ENCODE measurements at places on chromosomes 7 and 10. TPM values are rescaled to one million over a fixed set of nuclear protein-coding genes. Genes with fewer than 3 reads are reported as not detected.

SUGCT gene
- total RNA-seq, result 1.7 TPM

MUC12 gene
- total RNA-seq, result not detected

SPDYE6 gene
- total RNA-seq, result not detected

GIMAP1 gene
- 6.2 TPM for total RNA-seq

PPP1R17 gene
- total RNA-seq, result not detected

HOXA3 gene
- total RNA-seq, result not detected

MARVELD1 gene
- 0.30 TPM for total RNA-seq

DENND11 gene
- 41.9 TPM for total RNA-seq

GPR146 gene
- 5.0 TPM for total RNA-seq

DNA sequence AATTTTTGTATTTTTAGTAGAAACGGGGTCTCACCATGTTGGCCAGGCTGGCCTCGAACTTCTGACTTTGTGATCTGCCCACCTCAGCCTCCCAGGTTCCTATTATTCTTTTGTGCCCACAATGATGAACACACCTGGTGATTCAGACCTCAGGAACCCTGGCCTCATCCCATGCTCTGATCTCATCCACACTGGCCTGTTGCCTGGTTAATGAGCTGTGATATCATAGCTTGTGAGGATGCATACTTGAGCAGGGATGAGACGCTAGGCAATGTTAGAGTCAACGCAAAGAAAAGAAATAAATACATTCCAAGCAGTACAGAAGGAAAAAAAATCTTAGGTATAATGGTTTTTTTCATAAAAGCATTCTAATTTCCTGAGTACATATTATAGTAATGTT lies 82.4 kb upstream of the RNF32 start:
- no peak for DNase-seq

GRCh38 chr10:109960682-109961081 lies 37.4 kb upstream of the XPNPEP1 start:
- no peak for DNase-seq

DNA sequence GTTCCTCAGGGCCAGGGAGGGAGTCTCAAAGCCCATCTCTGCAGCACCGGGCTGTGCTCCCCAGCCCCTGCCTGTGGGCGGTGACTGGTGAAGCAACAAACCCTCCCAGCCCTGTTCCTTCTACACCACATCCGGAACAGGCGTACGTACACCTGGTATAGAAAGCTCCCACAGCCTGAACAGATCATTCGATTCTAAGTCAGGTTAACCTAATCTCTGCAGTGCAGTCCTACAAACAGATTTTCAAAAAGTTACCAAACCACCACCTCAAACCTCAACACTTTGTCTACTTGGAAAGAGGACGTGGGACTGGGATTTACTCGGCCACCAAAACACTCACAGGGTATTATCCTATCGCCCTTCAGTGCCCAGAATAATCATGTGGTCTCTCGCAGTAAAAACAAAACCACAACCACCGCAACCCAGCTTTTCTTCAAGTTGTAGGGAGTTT lies 238.4 kb downstream of the DIP2C start:
- DNase-seq, result peak; percentile 44

- DNase-seq, result no peak
Observed at GRCh38 chr10:14779001-14779651, 4.4 kb upstream of the FAM107B start.

- no peak for DNase-seq
Observed at GRCh38 chr10:1465418-1465911, 271.9 kb downstream of the ADARB2 start.

DNA sequence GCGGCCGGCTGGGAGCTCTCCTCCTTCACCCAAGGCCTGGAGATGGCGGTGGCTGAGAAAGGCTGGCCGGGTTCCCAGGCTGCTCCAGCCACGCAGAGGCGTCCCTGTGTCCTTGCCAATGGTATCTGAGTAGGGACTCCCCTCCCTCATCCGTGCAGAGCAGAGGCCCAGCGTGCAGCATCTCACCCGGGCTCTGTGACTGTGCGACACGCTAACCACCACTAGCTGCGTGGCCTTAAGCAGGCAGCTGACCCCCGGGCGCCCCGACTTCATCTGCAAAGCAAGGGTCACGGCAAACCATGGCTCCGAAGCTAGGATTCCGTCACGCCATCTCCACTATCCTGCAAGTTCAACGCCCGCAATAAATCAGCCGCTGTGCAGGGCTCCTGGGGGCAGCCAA lies 47.2 kb upstream of the TNRC18 start:
- DNase-seq, result no peak

- DNase-seq, result no peak
Observed at GRCh38 chr7:8354503-8354902, 78.9 kb upstream of the NXPH1 start.

DNA sequence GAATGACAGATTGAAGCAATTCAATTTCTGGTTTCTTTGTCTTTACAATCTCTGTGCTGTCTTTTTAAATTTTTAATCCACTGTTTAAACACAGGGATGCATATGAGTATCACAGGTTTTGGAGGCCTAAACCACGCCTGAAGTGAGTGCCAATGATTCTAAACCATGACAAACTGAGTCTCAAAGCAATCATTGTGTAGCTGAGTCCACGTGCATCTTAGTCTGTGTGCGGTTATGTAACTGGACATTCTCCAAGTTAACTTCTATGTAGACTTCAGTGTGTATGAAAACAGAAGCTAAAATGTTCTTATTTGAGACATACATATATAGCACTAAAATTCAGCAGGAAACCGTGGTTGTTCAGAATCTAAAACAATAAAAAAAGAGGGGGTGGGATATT lies 79.3 kb upstream of the ST8SIA6 start:
- no peak for DNase-seq

GRCh38 chr7:129556607-129557133 lies 54.3 kb downstream of the SMKR1 start:
- no peak for DNase-seq

DNA sequence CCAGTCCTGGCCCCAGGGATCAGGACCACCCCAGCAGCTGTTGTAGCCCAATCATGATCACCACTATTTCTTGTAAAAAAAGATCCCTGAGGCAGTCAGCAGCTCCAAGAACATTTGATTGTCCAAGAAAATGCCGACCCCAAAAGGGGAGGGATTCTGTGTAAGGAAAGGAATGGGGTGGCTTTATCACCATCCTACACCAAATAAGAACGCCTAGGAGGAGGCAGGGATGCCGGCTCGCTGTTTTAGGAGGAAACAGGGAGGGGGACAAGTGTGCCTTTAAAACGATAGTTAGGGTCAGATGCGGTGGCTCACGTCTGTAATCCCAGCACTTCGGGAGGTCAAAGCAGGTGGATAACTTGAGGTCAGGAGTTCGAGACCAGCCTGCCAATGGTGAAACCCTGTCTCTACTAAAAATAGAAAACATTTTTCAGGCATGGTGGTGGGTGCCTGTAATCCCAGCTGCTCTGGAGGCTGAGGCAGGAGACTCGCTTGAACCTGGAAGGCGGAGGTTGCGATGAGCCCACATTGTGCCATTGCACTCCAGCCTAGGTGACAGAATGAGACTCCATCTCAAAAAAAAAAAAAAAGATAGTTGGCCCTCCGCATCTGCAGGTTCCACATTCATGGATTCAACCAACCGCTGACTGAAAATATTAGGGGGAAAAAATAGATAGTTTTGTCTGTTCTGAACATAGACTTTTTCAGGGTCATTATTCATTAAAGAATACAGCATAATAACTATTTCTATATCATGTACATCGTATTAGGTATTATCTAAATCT lies 63.6 kb downstream of the PDIA4 start:
- no peak for DNase-seq

DNA sequence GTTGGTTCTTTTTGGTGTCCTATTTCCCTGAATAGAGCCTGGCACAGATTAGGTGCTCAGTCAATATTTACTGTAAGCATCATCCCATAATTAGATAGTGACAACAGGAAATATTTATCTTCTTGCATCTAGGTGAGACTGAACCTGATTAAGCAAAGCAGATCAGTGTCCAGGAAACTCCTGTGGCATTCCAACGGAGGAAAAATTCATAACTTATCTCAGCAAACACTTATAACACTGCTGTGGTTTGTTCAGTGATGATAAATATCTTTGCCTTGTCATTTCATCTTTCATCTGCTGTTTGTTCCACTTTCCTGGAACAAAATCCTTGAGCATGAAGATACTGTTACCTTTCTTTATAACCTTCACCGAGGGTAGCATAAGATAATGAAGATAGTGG lies 1160.3 kb upstream of the AUTS2 start:
- DNase-seq, result no peak

GRCh38 chr7:3102159-3102558 lies 58.5 kb upstream of the CARD11 start:
- no peak for DNase-seq

- no peak for DNase-seq
Observed at GRCh38 chr7:24102988-24103387, 181.0 kb upstream of the NPY start.

GRCh38 chr7:90836937-90837336 lies 240.8 kb downstream of the CDK14 start:
- DNase-seq, result no peak

DNA sequence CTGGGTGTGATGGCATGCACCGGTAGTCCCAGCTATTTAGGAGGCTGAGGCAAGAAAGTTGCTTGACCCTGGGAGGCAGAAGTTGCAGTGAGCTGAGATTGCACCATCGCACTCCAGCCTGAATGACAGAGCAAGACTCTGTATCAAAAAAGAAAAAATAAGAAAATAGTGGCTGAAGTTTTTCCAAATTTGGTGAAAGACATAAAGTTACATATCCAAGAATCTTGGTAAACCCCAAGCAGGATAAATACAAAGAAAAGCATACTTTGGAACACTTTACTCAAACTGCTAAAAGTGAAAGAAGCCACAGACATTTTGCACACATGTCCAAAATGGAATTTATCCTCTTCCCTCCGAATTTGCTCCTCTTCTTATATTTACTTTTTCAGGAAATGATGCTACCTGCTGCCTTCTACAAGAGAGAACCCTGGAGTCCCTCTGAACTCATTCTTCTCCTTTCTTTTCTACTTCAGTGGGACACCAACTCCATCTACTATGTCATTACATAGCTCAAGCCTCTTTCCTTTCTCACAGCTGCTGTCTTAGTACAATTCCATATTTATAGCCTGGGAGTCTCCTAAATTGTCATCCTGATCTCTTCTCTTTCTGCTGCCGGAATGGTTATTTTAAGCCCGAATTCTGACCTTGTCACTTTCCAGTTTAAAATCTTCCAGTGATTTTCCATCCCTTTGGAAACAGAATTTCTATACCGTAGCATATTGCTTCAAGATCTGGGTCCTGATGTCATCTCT lies 17.3 kb upstream of the SMNDC1 start:
- DNase-seq, result no peak

- DNase-seq, result no peak
Observed at GRCh38 chr10:58557714-58558113, 45.0 kb downstream of the BICC1 start.

GRCh38 chr7:14055813-14056212 lies 66.3 kb upstream of the ETV1 start:
- DNase-seq, result no peak

DNA sequence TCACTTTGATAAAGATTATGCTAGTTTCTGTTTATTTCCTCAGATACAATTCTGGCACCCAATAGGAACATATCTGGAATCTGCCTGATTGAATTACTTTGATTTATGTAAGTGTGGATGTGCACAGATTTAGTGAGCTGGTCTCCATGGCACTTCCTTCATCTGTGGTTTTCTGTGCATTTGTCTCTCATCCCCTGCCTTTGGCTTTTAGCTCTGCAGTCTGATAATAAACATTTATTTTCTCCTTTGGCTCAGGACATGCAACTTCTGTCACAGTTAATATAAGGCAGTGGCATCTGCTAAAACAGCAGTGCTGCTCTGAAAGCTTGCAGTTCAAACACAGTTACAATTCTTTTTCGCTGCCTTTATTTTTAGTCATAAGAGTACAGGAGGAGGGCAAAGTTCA lies 273.7 kb upstream of the CHRM2 start:
- DNase-seq, result no peak

DNA sequence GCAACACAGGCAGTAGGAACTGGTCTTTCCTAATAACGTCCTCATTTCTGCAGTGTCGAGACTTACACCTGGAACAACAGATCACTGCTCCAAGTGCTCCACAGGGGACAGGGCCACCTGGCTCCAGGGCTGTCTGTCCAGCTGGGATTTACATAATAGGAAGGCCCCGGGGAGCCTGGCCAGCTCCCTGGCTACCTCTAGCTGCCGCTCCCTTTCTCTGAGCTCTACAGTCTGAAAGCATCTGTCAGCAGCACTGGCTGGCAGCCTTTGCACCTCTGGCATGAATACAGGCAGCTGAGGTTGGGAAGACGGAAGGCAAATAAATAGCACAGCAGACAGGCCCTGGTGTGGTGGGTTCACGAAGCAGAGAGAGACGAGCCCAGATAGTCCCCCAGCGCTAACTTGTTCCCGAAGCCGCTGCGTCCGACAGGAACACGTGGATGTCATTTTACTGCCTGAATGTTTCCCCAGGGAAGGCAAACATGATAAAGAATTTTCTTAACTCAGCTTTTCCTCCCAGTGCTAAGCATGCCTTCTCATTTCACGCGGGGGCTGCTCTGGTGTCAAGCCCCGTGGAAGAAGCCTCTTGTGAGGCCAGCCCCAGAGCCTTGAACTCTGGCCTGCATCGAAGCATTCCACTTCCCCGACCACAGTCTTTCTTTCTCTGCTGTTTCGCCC lies 105.4 kb downstream of the ITIH5 start:
- no peak for DNase-seq
